Endothelial cell of umbilical vein (primary cell): ENCODE measurements at places on chromosomes 7 and 10. TPM values are rescaled to one million over a fixed set of nuclear protein-coding genes. Genes with fewer than 3 reads are reported as not detected.

The ZNF365 gene
- 2.9 and 5.5 TPM in 2 replicates for total RNA-seq

The CALML3 gene
- total RNA-seq: not detected in 2 replicates

The NSUN6 gene
- 5.2 and 6.5 TPM in 2 replicates for total RNA-seq

DNA sequence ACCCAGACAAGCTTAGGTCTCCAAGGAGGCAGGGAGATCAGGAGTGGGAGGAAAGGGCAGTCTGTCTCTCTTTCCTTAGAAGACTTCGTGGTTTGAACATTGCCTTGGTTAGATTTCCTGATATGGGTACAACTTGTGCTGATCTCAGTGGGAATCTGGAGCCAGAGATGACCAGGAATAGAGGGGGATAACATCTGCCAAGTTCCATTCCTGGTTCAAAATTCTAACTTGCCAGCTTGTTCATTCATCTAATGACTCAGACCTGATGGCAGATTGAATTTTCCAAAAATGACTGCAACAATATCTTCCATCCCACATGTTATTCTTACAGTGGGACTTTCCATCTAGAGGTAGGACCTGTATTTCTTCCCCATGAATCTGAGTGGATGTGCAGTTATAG lies 394.3 kb upstream of the PODXL start:
- H3K36me3 ChIP-seq: no peaks in the 10 kb centered on the region
- H3K4me1 ChIP-seq: peaks cover 6% of the 10 kb centered on the region
- no peak overlapping the region for H3K27ac ChIP-seq
- peaks cover 9% of the 10 kb centered on the region for H3K27me3 ChIP-seq
- H3K4me3 ChIP-seq: no peak overlapping the region

DNA sequence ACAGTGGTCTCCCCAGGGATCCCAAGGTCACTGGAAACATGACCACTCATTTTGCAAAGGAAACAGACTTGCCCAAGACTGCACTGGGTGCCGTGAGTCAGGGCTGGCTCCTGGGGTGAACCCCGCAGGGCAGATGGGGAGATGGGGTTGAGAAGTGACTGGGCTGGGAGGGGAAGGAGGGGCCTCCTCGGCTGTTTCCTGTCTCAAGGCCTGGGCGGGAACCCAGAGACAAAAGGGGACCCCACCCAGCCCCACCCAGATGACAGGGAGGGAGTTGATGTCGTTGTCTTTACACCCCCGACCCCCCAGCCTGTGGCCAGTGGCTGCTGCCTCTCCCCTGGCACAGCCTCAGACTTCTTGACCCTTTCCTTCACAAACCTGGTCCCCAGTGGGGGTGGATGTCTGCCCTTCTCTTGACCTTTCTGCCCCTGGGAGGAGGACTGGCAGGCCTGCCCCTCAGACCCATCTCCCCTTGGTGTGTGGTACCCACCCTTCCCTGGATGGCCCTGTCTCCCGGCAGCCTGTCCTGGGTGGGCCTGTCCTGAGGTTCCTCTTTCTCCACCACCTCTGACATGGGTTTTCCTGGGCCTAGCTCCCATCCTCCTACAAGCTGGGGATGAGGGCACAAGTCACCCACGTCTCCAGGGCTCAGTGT lies 1.4 kb downstream of the MYO1G start:
- no peak for DNase-seq
- no peak overlapping the region for H3K4me3 ChIP-seq
- no peak overlapping the region for H3K27ac ChIP-seq
- H3K4me1 ChIP-seq: no peaks in the 10 kb centered on the region
- H3K36me3 ChIP-seq: peaks cover under 1% of the 10 kb centered on the region

DNA sequence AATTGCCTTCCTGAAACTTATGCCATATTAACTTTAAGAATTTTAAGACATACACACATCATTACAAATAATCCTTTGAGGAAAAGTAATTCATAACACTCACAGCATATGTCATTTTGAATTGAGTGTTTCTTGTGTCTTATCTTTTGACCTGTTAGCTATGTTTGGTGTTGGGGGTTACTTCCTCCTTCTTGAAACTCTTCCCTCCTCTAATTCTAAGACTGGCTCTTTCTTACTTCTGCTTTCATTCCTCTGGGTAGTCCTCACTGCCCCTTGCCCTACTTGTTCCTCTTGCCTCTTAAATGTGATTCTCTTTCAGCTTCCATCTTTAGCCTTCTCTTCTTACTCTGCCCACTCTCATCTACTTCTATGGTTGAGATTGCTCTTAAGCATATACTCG lies 28.3 kb upstream of the PIP4K2A start:
- no peaks in the 10 kb centered on the region for H3K36me3 ChIP-seq
- H3K4me3 ChIP-seq: no peak overlapping the region
- peaks cover 5% of the 10 kb centered on the region for H3K4me1 ChIP-seq
- H3K27me3 ChIP-seq: no peaks in the 10 kb centered on the region

DNA sequence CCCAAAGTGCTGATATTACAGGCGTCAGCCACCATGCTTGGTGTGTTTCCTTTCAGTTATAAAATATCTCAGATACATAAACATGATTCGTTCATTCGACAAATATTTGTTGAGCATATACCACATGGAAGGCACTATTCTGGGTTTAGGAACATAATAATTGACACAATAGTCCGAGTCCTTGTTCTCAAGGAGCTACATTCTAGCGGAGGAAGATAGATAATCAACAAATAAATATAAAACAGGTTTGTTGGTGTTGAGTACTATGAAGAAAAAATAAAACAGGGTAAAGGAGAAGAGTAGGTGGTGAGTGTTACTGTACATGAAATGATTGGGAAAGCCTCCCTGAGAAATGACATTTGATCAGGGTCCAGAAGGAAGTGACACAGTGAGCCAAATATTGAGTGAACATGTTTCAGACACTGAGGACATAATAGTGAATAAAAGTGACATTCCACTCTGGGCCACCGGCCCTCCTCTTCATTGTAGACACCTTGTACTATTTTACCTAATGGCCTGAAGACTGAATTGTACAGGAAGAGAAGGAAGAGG lies 6.9 kb upstream of the HILPDA start:
- H3K4me3 ChIP-seq: no peak overlapping the region
- H3K27ac ChIP-seq: no peak overlapping the region
- H3K27me3 ChIP-seq: peaks cover 5% of the 10 kb centered on the region
- DNase-seq: no peak
- no peaks in the 10 kb centered on the region for H3K36me3 ChIP-seq
